T-helper 9 cell (primary cell): ENCODE measurements at places on chromosomes 6 and 20.

- DNase-seq, result no peak
Measured at GRCh38 chr6:28816909-28817807, 106.6 kb downstream of the TRIM27 start.

- no peak for DNase-seq
Measured at GRCh38 chr6:53005663-53006250, 10.7 kb upstream of the GSTA4 start.

DNA sequence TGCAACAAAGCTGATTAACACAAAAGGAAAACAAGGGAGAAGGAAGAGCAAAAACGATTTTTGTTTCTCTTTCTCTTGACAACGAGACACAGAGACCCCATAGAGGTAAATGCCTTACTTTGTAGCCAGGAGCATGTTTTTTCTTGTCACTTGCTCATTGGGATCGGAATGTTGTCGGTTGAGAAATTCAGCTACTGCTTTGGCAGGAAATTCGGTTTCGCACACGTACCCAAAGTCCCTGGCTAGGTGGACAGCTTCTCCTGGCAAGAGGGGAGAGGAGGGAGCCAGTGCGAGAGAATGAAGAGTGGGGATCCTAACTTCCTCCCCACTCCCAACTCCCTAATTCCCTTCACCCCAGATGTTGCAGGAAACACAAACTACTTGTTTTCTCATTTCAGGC is 14.5 kb downstream of the TFAP2A start:
- DNase-seq, result no peak

GRCh38 chr6:113082745-113083144 is 735.6 kb downstream of the RFPL4B start:
- no peak for DNase-seq

DNA sequence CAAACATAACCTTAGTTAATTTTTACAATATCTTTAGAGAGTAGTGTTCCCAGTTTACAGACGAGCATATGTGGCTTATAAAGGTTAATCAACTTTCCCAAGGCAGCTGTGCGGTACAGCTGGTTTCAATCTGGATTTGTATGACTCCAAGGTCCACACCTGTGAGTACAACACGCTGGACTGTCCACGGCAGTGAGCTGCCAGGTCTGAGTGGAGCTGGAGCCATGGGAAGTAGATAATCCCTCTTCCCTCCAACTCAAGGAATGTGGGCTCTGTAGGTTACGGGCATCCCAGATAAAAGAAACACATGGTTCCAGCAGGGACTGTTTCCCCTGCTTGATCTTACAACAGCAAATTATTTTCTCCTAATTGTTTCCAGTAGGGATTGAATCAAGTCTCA is 102.2 kb downstream of the SOD2 start:
- no peak for DNase-seq

DNA sequence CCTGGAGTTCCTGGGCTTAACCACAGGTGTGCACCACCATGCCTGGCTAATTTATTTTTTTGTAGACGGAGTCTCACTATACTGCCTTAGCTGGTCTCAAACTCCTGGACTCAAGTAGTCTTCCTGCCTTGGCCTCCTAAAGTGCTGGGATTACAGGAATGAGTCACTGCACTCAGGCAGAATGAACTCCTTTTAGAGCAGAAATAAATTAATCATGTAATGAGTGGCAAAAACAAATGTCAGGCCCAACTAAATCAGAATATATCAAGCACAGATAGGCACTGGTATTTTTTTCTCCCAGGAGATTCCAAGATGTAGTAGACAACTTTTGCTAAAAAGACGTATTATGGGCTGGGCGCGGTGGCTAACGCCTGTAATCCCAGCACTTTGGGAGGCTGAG is 2.6 kb downstream of the RPS10 start:
- DNase-seq, result no peak

- no peak for DNase-seq
Measured at GRCh38 chr6:156822747-156823206, 45.6 kb downstream of the ARID1B start.

GRCh38 chr6:153016846-153017245 is 14.3 kb upstream of the MTRF1L start:
- DNase-seq, result no peak

DNA sequence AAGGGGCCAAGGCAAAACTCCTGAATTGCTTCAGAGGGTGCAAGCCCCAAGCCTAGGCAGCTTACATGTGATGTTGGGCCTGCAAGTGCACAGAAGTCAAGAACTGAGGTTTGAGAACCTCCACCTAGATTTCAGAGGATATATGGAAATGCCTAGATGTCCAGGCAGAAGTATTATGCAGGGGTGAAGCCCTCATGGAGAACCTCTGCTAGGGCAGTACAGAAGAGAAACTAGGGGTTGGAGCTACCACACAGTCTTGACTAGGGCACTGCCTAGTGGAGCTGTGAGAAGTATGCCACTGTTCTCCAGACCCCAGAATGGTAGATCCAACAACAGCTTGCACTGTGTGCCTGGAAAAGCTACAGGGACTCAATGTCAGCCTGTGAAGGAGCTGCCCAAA is 179.7 kb upstream of the GJE1 start:
- no peak for DNase-seq

- DNase-seq, result no peak
Measured at GRCh38 chr6:12001004-12001705, 11.0 kb upstream of the HIVEP1 start.

DNA sequence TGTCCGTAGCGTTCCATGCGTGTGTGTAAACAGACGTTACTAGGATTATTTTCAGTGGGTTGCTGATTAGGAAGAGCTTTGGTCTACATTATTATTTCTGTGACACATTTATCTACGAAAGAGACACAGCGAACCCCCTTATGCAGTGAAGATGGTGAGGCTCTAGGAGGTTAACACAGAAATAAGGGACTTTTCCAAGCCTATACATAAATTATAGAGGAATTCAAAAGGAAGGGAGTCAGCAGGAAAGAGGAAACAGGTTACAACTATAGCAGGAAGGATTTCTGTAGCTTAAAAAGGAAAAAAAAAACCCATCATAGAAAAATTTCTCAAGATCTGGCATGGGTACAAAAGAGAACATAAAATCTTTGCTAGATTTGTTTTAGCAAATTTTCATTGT is 12.9 kb upstream of the RPS6KA2 start:
- no peak for DNase-seq

- DNase-seq, result peak; percentile 30
Measured at GRCh38 chr20:36461600-36462439, 79.5 kb upstream of the MYL9 start.

DNA sequence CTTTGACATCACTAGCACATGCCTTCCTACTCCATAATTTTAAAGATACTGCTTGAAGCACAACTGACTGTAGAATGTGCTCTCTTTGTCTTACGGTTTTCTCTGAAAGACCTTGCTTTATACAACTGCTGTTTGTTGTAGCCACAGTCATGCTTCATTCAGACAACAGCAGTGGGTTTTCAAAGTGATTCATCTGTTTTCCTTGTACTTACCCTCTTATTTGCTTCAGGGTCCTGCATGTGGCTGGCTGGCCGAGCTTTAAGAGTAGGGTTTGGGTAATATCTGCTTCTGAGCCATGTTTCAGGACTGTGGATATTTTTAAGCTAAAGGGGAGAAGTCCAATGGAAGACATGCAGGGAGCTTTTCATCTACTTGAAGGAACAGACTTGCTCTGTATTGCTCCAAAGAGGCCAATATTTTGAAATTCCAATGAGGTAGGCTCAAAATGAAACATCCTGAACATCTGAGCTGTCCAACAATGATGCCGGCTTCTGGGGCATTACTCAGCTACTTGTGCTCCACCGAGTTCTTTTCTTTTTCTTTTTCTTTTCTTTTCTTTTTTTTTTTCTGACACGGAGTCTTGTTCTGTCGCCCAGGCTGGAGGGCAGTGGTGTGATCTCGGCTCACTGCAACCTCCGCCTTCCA is 160.2 kb upstream of the SGK1 start:
- DNase-seq, result no peak

GRCh38 chr6:97885325-97885724 is 602.3 kb upstream of the MMS22L start:
- no peak for DNase-seq

GRCh38 chr6:146905181-146905704 is 299.0 kb upstream of the STXBP5 start:
- DNase-seq, result no peak

DNA sequence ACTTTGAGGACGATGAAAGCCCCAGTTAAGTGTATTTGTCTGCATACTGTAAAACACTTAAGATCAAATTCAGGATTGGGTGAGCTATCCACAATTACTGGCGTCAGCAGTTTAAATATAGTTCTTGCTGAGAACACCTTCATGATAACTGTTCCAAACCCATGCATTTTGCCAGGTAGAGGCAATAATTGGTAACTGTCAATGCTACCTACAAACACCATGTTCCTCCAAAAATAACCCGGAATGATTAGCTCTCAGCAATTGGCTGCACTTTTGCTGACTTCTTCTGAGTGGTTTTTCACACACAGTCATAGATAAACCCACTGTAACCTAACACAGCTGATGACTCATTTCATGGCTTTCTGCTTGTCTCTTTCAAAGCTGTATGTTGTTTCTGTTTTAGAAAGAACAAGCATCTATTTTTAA is 1358.6 kb upstream of the GJE1 start:
- DNase-seq, result no peak

- no peak for DNase-seq
Measured at GRCh38 chr6:51996296-51996947, 91.0 kb downstream of the PKHD1 start.

DNA sequence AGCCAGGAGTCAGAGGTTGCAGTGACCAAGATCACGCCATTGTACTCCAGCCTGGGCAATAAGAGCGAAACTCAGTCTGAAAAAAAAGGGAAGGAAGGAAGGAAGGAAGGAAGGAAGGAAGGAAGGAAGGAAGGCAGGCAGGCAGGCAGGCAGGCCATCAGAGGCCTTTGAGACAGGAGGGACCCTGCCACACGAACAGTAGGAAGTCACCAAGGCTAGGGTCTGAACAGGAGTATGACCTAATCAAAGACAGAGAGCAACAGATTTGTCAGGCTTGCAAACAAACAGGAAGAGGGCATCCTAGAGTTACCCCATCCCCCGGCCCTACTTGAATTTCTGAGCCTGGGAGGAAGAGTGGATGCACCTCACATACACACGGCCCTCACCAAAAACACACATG is 67.1 kb downstream of the FGD2 start:
- DNase-seq, result no peak

- DNase-seq, result no peak
Measured at GRCh38 chr6:24332317-24332716, 25.5 kb downstream of the DCDC2 start.

DNA sequence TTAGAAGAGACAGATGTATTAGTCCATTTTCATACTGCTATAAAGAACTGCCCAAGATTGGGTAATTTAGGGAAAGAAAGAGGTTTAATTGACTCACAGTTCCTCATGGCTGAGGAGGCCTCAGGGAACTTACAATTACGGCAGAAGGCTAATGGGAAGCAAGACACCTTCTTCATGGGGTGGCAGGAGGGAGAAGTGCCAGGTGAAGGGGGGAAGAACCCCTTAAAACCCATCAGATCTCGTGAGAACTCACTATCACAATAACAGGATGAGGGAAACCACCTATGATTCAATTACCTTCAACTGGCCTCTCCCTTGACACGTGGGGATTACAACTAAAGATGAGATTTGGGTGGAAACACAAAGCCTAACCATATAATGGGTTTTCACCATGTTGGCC is 28.9 kb upstream of the PNRC1 start:
- DNase-seq, result no peak

GRCh38 chr6:111559188-111560097 is 46.2 kb downstream of the TRAF3IP2 start:
- no peak for DNase-seq

- no peak for DNase-seq
Measured at GRCh38 chr20:51513545-51513944, 29.0 kb downstream of the NFATC2 start.

- no peak for DNase-seq
Measured at GRCh38 chr6:25637211-25637610, 14.8 kb upstream of the SCGN start.

DNA sequence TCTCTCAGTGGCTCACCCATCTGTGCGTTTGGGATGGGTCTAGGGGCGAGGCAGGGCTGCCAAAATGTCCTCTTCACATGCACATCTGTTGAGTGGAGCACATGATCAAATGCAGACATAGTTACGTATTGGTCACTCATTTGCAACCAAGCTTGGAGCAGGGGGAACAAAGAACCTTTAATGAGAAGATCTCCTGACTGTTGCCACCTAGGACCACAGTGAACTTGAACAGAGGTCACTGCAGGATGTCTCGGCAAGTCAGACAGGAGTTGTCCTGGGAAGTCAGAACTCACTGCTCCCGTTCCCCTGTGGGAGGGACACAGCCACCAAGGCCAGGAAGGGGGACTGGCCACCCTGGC is 73.4 kb downstream of the SSR1 start:
- no peak for DNase-seq

GRCh38 chr6:121932076-121932991 is 467.1 kb upstream of the HSF2 start:
- no peak for DNase-seq

DNA sequence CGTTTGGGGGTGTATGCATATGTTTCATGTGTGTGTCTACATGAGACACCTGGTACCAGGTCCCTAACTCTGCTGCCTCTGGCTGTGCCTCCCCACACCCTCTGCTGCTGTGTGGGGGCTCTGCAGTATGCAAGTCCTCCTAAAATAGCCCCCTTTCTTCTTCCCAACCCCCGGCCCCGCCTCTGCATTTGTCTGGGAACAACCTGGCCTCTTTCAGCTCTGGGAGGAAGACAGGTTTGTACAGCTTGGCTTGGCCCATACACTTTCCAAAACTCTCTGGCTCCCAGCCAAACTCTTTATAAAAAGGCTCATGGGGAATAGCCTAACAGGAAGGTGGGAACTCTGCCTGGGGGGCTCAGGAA is 27.1 kb upstream of the EMILIN3 start:
- DNase-seq, result no peak

- no peak for DNase-seq
Measured at GRCh38 chr20:45993197-45993951, 15.3 kb upstream of the MMP9 start.

DNA sequence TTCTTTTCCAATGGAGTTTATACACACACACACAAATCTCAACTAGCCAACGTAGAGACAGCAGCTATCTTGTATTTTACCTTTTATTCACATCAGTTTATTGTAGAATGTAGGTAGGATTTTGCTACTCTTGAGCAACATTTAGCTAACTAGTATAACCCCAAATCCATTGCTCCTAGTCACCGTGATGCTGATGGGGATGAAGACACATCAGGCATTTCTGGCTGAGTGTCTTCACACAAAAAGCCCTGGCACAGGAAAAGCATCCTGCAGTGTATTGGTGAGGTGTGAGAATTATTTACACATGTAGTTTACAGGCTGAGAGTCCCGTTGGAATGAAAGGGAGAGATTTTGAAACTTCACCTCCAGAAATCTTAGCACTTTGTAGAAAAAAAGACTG is 65.9 kb upstream of the FBXL4 start:
- DNase-seq, result no peak
